ENCODE measurements at places on chromosomes 5 and 9.

DNA sequence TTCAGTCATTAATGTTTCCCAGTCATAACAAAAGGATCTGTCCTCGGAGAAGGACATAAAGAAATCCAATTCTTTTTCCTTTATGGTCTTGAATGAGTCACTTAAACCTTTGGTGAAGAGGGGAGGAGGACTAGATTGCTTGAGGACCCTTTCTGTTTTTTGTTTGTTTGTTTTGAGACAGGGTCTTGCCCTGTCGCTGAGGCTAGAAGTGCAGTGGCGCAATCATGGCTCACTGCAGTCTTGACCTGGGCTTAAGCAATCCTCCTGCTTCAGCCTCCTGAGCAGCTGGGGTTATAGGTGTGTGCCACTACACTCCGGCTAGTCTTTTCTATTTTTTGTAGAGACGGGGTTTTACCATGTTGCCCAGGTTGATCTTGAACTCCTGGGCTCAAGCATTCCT lies 12.3 kb downstream of the TIGD6 start:
- DNase-seq, result no peak

- no peak for DNase-seq
Observed at GRCh38 chr9:117882171-117882570, 178.0 kb downstream of the TLR4 start.

GRCh38 chr9:136375096-136375495 lies 1.6 kb upstream of the CARD9 start:
- DNase-seq, result no peak

GRCh38 chr5:58410441-58410840 lies 49.4 kb downstream of the PLK2 start:
- DNase-seq, result no peak

DNA sequence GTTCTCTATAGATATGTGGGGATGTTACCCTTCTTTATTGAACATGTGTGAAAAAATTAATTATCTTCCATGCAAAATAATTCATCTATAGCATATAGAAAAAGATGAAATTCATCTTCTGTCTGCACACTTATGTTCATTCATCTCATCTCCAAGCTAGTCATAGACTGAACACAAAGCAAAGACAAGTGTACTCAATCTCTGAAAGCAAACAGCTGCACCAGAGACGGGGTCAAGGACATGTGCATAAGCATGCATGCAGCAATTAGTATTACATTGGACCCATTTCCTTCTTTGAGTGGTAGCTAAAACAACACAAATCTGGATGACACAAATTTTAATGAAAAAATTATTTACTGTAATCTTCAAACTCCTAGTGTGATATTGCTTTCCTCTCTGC lies 547.0 kb upstream of the COX7C start:
- no peak for DNase-seq

- peak; percentile 55 for DNase-seq
Observed at GRCh38 chr9:135906291-135907005, 898 bp downstream of the CAMSAP1 start.

- DNase-seq, result no peak
Observed at GRCh38 chr5:61440596-61440995, 108.5 kb downstream of the ZSWIM6 start.

DNA sequence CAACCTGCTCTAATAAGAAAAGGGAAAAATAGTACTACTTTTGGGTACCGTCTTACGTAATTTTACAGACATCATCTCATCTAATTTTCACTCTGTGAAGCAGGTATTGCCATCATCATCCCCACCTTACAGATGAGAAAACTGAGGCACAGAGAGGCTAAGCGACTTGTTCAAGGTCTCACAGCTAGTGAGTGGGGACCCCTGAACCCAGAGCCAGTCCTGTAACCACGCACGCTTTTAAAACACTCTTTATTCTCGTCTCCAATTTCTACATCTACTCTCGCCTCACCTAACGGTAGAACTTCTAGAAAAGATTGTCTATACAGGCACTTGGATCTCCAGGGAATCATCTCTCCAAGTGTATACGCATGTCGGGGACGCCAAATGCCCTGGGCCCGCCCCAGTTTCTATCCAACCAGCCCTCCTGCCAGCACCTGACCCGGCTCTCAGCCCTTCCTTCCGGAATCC lies 1.5 kb upstream of the TRAF1 start:
- DNase-seq, result peak; percentile 71
